ENCODE measurements at places on chromosomes 3 and 15.

DNA sequence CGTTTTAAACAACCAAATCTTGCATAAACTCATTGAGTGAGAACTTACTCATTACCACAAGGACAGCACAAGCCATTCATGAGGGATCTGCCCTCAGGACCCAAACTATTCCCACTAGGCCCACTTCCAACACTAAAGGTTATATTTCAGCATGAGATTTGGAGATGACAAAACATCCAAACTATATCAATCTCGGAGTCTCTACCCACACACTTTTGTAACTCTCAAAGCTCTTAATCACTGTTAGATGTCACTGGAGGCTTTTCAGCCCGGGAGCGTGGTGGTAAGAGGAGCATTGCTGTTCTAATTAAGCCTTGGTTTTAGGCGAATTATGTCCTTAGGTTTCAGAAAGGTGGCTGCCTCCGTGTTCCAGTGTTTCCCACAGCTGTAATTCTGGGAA is 86.3 kb downstream of the CNTN6 start:
- DNase-seq: no peak

DNA sequence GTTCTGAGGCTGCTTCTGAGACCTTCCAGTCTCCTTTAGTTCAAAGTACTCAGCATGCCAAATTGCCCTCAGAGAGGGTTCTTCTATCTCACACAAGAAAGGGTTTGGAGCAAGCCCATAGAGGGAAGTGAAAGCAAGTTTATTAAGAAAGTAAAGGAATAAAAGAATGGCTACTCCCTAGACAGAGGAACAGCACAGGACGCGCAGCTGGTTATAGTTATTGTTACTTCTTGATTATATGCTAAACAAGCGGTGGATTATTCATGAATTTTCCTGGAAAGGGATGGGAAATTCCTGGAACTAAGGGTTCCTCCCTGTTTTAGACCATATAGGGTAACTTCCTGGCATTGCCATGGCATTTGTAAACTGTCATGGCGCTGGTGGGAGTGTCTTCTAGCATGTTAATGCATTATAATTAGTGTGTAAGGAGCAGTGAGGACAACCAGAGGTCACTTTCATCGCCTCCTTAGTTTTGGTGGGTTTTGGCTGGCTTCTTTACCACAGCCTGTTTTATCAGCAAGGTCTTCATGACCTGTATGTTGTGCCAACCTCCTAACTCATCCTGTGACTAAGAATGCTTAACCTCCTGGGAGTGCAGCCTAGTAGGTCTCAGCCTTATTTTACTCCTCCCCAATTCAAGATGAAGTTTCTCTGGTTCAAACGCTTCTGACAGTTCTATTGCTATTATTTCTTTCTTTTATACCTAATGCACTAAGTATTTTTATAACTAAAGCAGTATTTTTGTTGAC is 26.3 kb downstream of the SCN11A start:
- DNase-seq: no peak

- no peak for DNase-seq
Observed at GRCh38 chr15:25180606-25181292, 226.0 kb downstream of the SNRPN start.

GRCh38 chr15:96320703-96321638 is 9.5 kb upstream of the NR2F2 start:
- no peak for DNase-seq

DNA sequence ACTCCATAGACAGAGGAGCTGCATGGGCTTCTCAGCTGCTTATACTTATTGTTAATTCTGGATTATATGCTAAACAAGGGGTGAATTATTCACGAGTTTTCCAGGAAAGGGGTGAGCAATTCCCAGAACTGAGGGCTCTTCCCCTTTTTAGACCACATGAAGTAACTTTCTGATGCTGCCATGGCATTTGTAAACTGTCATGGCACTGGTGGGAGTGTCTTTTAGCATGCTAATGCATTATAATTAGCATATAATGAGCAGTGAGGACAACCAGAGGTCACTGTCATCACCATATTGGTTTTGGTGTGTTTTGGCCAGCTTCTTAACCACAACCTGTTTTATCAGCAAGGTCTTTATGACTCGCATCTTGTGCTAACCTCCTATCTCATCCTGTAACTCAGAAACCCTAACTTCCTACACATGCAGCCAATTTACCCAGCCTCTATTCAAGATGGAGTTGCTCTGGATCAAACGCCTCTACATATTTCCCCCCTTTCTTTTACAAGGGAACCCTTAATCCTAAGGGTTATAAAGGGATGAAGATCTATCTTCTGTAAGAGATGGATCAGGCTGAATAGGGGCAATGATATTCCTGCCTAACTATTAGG is 12.1 kb upstream of the DMXL2 start:
- no peak for DNase-seq

DNA sequence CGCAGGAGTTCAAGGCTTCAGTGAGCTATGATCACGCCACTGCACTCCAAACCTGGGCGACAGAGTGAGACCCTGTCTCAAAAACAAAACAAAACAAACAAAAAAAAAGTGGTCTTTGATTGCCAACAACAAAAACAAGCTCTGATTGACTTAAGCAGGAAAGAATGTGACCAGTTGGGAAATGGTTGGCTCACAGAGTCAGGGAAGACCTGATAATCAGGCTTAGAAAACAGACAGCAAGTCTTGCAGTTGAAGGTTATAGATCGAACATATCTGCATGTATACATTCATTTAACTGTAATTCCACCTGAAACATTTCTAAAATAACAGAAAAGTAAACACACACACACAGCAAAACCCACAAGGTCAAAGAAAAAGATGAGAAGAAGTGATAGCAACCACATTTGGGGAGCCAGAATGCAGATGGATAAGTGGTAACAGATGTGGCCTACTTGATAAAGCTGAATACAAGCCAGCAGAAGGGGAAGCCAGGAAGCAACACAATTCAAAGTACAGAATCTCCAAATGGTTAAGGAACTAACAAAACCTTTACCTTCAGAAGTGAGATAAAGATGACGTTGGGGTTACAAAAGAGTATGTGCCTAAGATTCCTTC is 699.9 kb upstream of the ZNF385D start:
- no peak for DNase-seq

GRCh38 chr3:17195192-17195611 is 310.4 kb downstream of the PLCL2 start:
- no peak for DNase-seq
